ENCODE measurements at places on chromosomes 11 and 22. TPM values are rescaled to one million over a fixed set of nuclear protein-coding genes. Genes with fewer than 3 reads are reported as not detected.

DNA sequence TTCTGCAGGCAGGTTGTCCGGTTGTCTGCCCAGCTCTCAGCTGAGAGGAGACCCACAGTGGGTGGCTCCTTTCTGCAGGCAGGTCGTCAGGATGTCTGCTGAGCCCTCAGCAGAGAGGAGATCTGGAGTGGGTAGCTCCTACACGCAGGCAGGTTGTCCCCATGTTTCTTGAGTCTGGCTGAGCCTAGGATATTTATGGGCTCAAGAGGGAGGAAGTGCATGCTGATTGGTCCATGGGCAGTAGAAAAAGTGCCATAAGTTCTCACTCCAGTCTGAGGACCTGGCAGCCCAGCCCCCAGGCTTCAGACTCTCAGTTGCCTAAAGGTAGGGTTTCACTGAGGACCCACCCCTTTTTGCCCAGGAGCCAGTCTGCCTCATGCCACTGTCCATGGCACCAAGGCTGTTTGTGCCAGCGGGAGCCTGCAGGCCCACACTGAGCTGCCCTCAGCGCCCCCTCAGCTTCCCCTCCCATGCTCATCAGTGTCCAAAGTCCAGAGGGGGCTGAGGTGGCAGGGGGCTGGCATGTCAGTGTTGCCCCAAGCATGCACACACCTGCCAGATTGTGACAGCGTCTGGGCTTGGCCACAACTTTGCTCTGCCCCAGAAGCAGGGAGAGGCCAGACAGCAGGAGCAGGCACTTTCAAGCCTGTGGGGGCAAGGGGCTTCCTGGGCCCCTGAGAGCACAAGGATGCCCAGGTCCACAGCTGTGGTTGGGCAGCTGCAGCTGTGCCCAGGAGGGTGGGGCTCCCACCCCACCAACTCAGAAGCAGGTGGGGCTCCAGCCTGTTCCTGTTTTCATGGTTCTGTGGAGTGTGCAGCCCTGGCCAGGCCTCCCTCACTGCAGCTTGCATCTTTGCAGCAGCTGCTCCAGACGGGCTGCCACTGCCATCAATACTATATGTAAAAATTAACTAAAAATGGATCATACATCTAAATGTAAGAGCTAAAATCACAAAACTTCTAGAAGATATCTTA, 3.8 kb upstream of the RNF141 start:
- no peak for DNase-seq

DNA sequence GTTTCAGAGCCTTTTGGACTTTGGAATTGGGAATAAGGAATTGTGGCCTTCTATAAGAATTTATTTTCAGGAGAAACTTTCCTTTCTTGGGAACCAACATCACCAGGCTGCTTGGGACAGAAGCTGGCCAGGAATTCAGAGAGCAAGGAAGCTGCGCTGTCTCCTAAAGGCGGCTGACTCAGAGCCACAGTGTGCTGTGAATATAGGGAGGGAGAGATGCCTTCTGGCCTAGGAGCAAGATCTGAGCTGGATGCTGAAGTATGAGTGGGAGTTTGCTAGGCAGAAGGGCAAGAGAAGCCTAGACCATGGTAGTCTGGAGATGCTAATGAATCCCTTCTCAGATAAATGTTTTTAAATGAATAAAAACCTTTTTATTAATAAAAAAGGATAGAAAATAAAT, 213.7 kb upstream of the TBCEL start:
- DNase-seq, result no peak

- no peak for DNase-seq
Measured at GRCh38 chr22:49450498-49450897, 377.2 kb downstream of the BRD1 start.

IFITM10 gene
- total RNA-seq, result 4.1 TPM

- DNase-seq, result no peak
Measured at GRCh38 chr22:33062361-33062760, 4.2 kb upstream of the SYN3 start.

DNA sequence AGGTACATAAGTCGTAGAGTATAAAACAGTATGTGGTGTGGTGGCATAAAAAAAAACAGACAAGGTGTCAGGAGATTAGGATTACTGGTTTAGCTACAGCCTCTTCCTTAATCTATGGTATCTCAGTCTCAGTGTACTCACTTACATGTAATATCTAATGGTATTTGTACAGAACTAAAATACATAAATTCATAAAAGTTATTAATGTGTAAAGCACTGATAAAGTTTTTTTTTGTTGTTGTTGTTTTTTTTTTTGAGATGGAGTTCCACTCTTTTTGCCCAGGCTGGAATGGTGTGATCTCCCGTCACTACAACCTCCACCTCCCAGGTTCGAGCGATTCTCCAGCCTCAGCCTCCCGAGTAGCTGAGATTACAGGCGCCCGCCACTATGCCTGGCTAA, 2.9 kb downstream of the PTS start:
- no peak for DNase-seq

DNA sequence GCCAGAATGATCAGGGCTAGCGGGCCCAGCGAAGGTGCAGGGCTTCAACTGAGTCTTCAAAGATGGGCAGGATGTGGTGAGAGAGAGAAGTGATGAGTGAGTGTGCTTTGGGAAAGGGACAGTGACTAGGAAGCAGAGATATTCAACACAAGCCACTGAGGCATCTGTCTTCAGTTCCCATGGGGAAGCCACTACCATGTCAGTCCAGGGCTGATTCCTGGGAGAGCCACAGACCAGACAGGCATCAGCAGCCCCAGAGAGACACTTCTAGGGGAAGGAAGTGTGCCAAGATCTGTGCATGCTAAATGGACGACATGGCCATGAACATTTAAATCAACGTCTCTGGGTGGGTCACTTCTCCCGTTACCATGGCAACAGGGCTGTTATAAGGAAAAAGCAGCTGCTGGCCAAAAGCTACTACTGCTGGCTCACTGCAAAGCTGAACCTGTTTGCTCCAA, 28.5 kb downstream of the P4HA3 start:
- no peak for DNase-seq

SLC37A2 gene
- 0.23 TPM for total RNA-seq

DNA sequence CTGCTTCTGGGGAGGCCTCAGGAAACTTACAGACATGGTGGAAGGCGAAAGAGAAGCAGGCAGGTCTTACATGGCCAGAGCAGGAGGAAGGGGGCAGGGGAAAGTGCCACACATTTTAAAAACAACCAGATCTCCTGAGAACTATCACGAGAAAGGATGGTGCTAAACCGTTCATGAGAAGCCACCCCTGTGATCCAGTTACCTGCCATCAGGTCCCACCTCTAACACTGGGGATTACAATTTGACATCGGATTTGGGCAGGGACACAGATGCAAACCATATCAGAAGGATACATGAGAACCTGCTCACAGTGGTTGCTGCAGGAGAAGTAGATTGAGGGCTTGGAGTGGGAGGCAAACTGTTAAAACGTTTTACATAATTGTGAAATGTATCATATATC, 152.2 kb downstream of the ADAMTS15 start:
- no peak for DNase-seq

DNA sequence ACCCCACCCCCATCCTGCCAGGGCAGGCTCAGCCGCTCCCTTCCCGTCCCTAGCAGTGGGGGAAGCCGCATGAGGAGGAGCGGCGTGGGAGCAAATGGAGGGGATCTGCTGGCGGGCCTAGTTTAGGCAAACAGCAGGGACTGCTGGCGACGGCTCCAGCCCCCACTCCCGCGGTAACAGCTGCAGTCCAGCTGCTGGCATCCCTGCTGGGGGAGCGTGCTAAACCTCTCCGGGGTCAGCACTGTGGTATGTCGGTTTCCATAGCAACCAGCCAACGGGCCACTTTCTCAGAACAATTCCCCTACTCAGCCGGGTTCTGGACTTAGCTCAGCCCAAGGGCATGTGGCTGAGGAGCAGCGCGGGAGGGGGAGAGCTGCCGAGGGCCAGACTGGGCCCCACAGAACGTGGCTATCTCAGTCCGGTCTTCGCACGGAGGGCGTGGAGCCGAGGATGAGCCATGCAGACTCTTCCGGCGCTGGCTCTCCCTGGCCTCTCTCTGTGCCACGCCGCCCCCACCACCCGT, 98.8 kb downstream of the PKNOX2 start:
- no peak for DNase-seq

DNA sequence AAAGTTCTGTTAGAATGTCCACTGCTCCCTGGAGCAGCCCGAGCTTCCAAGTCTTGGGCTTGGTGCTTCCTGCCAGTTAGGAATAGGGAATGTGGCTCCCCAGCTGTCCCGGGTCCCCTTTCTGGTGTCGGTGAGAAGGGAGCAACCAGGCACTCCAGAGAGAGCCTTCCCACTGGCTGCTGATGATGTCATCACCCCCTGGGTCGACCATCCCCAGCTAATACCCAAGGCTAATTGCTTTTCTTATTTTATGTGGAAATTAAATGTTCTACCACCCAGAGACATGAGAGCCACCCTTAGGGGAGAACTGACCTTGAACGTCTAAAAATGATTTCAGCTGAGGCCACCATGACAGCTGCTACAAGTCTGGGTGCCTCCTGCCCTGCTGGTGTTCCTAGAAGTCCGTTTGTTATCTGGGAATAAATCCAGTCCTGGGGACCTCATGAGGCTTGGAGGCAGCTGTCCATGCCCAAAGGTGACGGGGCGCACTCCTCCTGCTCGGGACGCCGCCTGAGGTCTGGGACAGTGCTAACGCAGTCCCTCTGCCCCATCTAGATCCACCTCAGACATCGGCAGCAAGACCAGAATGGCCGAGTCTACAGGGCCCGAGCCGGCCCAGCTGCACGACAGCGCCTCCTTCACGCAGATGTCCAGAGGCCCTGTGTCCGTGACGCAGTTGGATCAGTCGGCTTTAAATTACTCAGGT, 42.3 kb downstream of the C11orf91 start:
- no peak for DNase-seq

PKP3 gene
- 306 TPM for total RNA-seq

- DNase-seq, result no peak
Measured at GRCh38 chr11:61793829-61794204, 1.1 kb downstream of the FEN1 start.

GRCh38 chr22:37075046-37075445, 23.5 kb downstream of the KCTD17 start:
- no peak for DNase-seq

DNA sequence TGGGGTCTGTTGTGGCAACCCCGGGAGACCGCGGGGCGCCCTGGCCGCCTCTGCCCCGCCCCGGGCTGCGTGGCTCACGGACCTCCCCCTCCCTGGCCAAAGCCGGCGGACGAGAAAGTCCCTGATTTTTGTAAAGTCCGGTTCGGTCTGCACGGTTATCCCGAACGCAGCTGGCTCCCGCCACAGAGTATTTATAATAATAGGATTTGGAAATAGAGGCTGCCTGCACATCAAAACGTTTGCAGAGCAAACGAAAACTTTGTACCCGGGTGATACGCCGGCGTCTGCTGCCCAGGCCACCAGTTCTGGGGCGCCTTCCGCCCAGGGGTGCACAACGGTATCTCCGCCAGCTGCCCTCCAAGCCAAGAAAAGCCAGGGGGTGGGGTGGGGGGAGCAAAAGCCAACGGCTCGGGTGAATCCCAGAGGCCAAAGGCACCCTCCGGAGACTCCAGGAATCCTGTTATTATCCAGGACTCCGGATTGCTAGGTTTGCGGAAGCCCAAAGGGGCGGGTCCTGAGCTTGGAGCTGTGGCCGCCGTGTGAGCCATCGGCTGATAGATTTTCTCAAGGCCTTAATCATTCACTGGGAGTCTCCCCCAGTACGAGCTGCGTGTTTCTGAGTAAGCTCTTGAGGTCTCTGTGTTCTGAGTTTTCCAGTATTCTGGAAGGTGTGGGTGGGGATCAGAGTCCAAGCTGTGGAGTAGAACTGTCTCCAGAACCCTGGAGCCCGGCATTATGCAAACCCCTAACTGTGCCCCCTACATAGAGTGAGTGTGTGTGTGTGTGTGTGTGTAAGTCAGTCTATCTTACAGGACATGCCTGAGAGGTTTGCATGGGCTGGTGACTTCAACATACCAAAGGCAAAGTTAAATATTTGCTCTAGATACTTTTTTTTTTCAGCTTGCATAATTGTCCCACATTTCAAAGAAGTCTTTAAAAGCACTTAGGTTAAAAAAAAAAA, 673 bp upstream of the SHANK2 start:
- peak; percentile 63 for DNase-seq

GRCh38 chr11:66121466-66121865, 51.4 kb downstream of the PACS1 start:
- no peak for DNase-seq

DNA sequence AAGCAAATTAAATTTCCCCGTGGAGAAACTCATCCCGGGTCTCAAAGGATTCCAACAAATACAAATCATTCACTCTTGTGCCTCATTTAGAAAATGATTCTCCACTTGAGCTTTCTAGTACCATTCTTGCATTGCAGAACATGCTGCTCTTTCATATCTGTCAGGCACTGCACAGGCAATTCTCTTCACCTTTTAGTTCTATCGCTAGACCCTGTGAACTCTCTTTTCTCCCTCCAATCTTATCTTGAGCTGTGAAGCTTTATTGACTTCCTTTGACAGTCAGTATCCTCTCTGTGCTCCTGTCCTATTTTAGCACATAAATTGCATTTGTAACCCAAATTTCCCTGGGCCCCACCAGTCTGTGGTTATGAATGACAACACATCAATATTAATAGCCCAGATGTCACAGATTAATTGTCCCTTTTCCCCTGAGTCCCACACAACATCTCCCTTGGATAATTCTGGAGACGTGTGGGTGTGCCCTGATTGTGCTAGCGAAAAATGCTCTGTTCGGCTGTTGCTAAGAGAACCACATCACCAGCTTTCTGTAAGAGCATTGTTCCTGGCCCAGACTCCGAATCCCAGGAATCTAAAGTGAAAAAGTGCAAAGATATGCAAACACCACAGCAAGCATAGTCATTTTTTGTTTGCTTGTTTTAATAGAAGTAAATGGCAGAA, 22.4 kb upstream of the SC5D start:
- DNase-seq, result no peak

- peak; percentile 93 for DNase-seq
Measured at GRCh38 chr11:34318111-34319037, 39.4 kb downstream of the ABTB2 start.

GRCh38 chr11:103832762-103833161, 203.7 kb upstream of the DDI1 start:
- no peak for DNase-seq

DNA sequence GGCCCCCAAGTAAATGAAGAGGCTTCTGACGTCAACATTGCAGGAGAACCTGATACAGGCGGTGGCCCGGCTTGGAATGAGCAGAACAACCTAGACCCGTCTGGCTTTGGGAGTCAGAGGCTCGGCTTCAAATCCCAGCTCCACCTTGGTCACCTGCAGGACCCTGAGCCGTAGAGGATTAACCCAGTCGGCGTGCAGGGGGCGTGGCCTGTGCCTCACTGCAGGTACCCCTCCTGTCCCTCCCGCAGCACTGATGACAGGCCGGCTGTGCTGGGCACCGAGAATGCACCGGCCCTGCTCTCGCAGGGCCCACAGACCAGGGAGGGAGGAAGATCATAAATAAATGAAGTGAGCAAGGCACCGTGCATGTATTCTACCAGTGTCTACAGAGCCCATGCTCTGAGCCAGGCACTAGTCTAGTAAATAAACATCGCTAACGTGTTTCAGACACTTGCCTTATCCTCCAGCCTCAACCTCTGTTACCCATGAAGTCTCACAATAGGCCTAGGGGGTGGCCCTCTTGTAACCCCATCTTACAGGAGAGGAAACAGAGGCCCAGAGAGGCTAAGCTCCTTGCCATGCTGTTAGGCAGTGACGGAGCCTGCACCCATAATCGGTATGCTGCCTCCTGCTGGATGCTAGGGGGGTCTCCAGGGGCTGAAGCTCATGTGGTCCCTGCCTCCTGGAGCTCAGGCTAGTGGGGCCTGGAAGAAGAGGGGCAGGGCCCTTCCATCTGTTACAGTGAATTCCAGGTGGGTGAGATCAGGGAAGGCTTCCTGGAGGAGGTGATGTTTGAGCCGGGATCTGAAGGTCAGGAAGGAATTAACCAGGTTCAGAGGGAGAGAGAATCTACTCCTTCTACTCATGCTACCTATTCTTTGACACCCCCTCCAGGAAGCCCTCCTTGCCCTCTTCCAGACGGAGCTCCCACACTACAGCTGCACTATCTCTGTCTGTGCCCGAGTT, 53.4 kb downstream of the RTL6 start:
- no peak for DNase-seq

RFPL3 gene
- not detected for total RNA-seq
